ENCODE measurements at places on chromosomes 3 and 15. TPM values are rescaled to one million over a fixed set of nuclear protein-coding genes. Genes with fewer than 3 reads are reported as not detected.

DNA sequence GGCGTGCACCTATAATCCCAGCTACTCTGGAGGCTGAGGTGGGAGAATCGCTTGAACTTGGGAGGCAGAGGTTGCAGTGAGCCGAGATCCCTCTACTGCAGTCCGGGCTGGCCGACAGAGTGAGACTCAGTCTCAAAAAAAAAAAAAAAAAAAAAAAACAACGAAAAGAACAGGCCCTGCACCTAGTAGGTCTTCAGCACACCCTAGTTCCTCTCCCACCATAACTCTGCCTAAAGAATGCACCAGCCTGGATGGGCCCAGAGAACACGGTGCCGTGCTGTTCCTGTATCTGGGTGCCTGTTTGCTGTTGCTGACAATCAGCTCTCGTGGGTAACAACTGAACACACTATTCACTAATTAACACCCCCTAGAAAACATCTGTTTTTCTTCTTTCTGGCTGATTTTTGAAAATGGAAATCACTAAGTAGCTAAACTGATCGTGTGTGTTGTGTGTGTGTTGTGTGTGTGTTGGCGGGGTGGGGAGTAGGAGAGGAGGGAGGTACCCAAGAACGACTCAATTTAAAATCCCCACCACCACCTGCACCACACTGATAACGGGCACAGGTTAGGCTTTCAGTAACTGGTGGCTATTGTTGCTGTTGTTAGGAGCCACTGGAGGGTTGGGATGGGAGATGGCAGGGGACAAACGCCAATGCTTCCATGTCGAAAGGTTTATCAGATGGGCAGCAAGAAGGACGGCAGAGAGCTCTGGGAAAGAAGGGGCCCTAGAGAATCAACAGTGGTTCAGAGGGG is 40.6 kb upstream of the MEX3B start:
- no peak for DNase-seq

GRCh38 chr15:89888214-89888804 is 5.5 kb downstream of the AP3S2 start:
- DNase-seq, result peak; percentile 61

DNA sequence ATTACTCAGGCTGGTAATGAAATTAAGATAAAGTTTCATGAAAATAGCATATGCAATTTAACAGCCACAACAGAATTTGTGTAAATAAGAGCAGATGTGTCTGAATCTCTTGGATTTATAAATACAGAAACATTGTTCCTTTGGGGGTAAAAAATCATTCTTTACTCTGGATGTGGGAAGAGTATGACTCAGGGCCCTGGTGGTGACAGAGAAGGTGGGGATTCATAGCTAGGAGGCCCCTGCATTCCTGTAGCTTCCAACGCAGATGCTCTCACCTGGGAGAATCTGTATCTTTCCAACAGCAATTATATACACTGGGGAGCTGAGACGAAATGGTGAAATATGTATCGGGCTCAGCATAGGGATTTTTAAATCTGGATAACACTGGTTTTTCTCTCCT is 167.6 kb upstream of the CADPS start:
- no peak for DNase-seq

Gene SNRK
- total RNA-seq, result 18.8 TPM

GRCh38 chr3:45647148-45647619 is 42.0 kb upstream of the SACM1L start:
- no peak for DNase-seq

GRCh38 chr3:72018343-72018984 is 233.5 kb upstream of the PROK2 start:
- no peak for DNase-seq

Gene ZNF80
- not detected for total RNA-seq

Gene C3orf49
- total RNA-seq, result not detected

Gene XIRP1
- not detected for total RNA-seq

GRCh38 chr15:68010361-68011153 is 43.6 kb upstream of the PIAS1 start:
- peak; percentile 80 for DNase-seq

Gene CCDC54
- total RNA-seq, result not detected

DNA sequence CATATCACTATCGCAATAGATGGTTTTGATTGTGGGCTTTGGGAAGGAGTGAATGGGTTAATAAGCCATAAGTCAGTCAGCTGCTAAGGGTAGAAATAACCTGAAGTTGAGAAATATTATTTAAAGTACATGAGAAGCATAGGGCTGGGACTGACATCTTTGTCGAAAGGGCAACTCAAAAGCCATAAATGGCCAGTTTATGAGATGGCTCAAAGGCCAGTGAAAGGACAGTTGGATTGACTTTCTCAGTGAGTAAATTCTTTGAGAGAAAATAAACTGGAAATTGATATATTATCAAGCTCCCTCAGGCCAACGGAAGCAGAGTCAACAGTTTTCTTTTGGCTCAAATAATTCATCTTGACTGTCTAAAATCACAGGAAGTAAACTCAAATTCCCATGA is 419.8 kb downstream of the NSUN3 start:
- DNase-seq, result no peak

- no peak for DNase-seq
These were observed 129.7 kb upstream of the THBS1 start for GRCh38 chr15:39451121-39451688.

DNA sequence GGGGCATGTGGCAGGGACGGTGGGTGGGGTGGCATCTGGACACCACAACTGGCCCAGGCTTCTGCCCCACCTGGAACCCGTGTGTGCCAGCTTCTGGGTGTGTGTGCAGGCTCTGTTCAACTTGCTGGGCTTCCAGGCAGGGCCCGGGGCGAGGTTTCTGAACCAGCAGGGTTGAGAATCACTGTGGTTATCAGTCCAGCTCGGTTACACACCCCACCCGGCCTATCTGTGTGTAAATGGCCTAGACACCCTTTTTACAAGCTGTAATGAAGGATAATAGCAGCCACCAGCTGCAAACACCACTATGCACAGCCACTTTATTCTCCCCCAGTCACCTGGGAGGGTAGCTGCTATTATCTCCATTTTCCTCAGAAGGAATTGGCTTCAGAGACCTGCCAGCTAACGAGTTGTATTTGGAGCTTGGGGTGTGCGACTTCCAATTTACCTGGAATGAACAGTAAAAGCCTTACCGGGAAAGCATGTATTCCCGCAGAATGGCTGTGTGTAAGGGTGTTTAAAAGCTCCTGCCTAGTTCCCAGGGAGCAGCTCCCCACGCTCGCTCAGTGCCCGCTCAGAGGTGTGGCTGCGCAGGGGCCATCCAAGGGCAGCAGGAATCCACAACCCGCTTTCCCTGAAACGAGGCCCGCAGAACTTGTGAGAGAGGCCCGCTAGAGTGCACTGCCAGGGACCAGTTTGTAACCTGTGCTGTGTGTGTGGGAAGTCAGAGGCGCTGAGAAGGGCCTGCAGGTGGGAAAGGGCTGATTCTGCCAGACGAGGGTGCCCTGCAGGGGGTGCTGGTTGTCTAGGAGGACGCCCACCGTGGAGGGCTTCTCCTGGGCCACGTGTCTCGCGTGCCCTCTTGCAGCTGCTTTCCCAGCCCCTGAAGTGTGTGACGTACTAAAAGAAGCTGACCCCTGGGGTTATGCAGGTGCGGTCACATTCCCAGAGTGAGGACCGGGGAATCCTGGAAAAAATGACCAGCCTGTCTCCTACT is 83.5 kb downstream of the C3orf70 start:
- DNase-seq, result peak; percentile 93

GRCh38 chr15:70715840-70716485 is 47.4 kb downstream of the UACA start:
- DNase-seq, result no peak

GRCh38 chr3:104412608-104413580 is 953.8 kb upstream of the ALCAM start:
- no peak for DNase-seq

GRCh38 chr3:732326-732928 is 360.4 kb upstream of the CNTN6 start:
- no peak for DNase-seq

DNA sequence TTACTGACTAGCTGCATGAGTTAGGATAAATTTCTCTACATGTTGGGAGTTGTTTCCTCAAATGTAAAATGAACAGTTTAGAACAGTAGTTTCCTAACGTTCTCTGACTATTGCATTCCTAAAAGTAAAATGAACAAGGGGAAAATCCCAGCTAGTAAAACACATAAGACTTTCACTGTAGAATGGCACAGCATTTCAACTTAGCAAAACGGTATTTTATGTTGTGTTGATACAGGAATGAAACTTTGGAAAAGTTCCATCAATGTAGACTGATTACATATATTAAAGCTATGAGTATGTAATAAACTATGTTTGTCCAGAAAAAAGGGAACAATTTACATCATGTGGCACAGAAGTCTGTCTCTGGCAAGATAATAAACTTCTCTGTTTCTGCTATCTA is 297.4 kb upstream of the EPHA3 start:
- DNase-seq, result no peak

Gene PHLDB2
- total RNA-seq, result 35.3 TPM

Gene PLA1A
- not detected for total RNA-seq

- peak; percentile 7 for DNase-seq
These were observed 22.2 kb upstream of the CDAN1 start for GRCh38 chr15:42759093-42759492.

GRCh38 chr3:4749567-4750002 is 229.7 kb upstream of the BHLHE40 start:
- DNase-seq, result no peak

DNA sequence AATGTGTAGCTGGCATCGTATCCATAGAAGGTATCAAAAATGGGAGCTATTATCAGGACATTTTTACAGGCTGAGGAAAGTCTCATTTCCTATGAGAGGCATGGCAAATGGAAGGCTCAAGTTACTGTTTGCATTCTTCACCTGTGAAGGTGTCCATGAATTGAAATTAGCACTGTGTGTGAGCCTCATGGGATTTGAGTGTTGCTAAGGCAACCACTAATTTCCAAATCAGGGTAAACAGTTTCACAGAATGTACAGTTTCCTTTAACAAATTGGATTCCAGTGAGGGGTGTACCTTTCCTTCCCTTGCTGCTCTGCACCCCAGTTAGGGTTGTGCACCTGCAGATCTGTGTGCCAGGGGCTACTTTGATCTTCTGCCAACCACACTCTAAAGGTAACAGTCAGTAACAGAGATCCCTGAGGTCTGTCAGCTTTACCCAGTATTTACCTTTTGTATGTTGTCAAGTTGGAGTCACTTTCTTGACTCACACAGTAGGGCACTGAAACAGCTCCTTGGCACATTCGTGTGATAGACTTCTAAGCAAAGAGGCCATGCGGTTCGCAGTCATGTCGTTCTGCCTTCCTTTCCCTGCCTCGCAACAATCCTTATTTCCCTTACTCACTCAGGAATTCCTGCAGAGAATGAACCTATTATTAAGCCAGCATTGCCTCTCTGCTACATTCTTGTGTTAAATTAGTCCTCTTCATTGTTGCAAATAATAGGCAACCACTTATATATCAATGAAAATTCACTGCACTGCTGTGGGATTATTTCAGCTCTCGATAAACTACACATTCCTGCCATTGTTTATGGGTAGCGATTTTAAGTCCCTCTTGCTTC is 129.8 kb upstream of the GBE1 start:
- peak; percentile 54 for DNase-seq

Gene KNSTRN
- total RNA-seq, result 76.4 TPM

Gene ISLR2
- total RNA-seq, result 0.27 TPM

Gene CORO2B
- 2.8 TPM for total RNA-seq

- DNase-seq, result peak; percentile 20
These were observed 504.2 kb upstream of the PROK2 start for GRCh38 chr3:72288955-72289691.

- DNase-seq, result no peak
These were observed 710.8 kb downstream of the PLOD2 start for GRCh38 chr3:145450018-145450682.

- peak; percentile 72 for DNase-seq
These were observed 74.2 kb upstream of the PROK2 start for GRCh38 chr3:71859123-71859519.

Gene GRAMD2A
- 2.8 TPM for total RNA-seq

Gene GOLGA8S
- not detected for total RNA-seq

DNA sequence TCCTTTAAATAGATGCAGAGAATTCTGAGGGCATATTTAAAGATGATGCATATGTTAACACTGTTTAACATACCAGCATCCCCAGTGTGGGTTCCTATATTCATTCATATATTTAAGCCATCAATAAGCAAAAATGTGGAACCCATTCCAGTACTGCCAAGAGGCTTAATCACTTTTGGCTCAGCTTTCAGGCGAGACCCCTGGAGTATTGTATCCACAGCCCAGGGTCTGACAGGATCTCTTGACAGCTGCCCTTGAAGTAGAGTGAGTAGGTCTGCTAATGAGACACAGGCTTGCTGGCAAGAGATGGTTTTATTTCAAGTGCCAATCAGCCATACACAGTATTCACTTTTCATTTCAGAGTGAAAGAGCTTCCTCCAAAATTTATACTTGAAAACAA is 367.3 kb downstream of the OCA2 start:
- DNase-seq, result no peak

- DNase-seq, result no peak
These were observed 786.6 kb upstream of the DPPA4 start for GRCh38 chr3:110123946-110124345.

GRCh38 chr3:167228135-167228534 is 152.0 kb downstream of the ZBBX start:
- DNase-seq, result no peak

GRCh38 chr15:86001200-86001599 is 78.5 kb upstream of the AGBL1 start:
- no peak for DNase-seq

DNA sequence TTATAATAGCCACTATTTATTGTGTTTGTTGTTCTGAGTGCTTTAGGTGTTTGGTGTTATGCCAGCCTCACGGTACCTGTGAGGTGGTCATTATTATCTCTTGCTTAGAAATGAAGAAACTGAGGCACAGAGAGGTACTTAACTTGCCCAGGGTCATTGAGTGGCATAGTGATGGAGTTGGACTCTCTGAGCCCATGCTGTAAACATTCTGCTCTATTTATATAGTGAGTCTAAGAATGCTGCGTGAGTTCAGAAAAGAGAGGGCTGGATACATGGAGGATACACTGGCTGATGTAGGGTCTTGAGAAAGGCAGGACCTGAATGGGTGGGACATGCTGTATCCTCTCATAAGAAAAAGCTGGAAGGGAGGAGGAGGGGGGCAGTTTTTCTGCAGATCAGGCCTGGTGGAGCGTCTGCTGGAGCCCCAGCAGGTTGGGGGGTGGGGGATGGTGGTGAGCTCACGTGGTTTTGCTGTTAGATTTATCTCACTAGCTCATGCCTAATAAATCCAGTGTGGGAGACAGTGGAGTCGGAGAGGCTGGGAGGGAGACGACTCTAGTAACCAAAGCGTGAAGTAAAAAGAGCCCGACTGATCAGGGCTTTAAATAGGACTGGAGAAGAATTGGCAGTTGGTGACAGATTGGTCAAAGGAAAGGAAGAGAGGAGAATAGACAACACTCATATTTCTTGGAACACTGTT is 16.0 kb downstream of the MED12L start:
- DNase-seq, result no peak

- DNase-seq, result no peak
These were observed 472.5 kb upstream of the SGO1 start for GRCh38 chr3:20658491-20658890.

Gene SHF
- total RNA-seq, result 15.6 TPM

Gene FOXL2
- total RNA-seq, result 3.5 TPM

Gene THRB
- total RNA-seq, result 8.0 TPM

Data from GM23338 (cell line).